ENCODE measurements at places on chromosomes 3 and 15.

- DNase-seq: no peak
Measured at GRCh38 chr3:72924055-72924454, 36.2 kb downstream of the GXYLT2 start.

- no peak for DNase-seq
Measured at GRCh38 chr15:58551084-58551763, 119.4 kb downstream of the LIPC start.

GRCh38 chr3:190116551-190117067 is 4.1 kb downstream of the P3H2 start:
- no peak for DNase-seq

- no peak for DNase-seq
Measured at GRCh38 chr15:73436613-73437012, 6.4 kb upstream of the REC114 start.

DNA sequence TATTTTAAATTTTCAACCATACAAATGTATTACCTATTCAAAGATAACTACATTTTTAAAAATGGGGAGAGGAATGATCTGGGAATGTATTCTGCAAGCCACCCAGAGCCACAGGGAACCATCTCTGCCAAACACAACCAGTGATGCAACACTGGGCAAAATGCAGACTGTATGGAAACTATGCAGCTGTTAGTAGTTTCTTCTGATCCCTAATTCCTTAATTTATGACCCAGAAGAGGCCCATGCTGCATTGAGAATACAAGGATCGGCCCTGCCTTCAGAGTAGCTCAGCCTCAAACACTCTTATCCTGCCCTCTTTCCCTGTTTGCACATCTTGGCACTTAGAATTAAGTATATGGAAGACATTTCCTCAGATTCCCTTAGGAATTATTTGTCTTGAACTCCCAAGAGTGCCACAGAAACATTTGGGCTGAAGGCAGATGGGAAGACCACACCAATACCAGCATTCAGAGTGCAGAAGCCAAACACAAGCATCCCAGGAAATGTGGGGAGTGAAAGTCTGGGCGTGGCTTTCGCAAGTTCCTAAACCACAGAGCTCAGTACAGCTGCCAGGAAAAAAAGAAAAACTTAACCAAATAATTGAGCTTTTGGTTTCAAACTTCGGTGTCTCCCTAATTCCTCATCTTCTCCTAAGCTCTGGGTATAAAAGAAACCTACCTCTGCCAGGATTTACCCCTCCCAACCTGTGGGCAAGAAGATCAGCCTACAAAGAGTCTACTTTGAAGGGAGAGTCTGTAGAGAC is 5.3 kb downstream of the SNUPN start:
- DNase-seq: no peak

GRCh38 chr3:106386050-106386449 is 517.2 kb upstream of the CBLB start:
- no peak for DNase-seq

DNA sequence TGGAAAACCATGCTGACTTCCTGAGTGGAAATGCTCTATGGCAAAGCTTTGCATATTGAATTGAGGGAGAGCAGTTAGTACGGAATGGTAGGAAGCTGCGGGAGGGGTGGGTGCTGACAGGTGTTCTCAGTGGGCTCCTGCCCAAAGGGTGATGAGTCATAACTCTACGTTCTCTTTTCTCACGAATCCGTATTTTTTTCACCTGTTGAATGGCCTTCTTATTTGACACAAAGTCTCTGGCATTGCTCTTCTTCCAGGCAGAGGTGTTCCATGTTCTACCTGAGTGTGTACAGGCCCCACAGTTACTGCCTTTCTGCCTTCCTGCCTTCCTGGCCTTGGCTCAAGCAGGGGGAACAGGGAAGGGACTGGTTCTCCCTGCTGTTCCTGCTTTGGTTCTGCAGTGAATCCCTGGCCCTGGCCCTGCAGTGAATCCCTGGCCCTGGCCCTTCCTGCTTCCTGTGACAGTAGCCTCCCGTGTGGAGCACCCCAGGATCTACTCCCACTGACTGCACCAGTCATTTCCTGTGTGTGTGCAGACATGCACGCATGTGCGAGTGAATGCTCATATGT is 31.9 kb downstream of the TRAK1 start:
- no peak for DNase-seq

GRCh38 chr15:42284551-42284950 is 11.3 kb upstream of the TMEM87A start:
- DNase-seq: no peak
